ENCODE measurements at places on chromosomes 11 and 22.
A peak's percentile ranks its signal among the peaks of the same experiment; 100 is the strongest.

- DNase-seq: peak; percentile 22
Measured at GRCh38 chr11:2555891-2556290, 111.1 kb downstream of the KCNQ1 start.

- DNase-seq: no peak
Measured at GRCh38 chr11:74535371-74536160, 42.0 kb upstream of the LIPT2 start.

DNA sequence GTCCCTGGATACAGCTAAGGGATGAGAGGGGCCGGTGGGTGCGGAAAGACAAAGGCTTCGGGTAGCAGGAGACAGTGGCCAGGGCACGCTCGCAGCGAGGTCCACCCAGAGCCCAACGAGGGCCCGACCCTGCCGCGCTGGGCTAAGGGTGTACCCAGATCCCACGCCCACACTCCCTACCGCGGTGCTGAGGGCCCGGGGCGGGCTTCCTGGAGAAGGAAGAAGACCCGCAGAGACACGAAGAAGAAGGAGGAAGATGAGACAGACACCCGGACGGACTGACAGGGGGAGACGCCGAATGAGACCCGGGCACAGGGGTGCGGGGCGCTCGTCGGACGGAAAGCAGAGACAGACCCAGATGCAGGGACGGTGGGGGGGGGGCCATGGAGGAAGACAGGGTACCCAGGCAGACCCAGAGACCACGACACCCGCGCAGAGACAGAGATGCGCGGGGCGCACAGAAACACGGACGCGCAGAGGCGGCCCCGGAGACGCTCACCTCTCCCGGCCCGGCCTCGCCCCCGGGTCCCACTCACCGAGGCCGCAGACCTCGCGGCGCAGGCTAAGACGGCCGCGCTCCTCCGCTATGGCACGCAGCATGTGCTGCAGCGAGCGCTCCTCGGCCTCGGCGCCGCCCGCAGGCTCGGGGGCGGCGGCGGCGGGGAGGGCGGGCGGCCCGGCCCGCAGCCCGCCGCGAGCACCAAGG lies 437 bp downstream of the KIAA0930 start:
- DNase-seq: no peak

DNA sequence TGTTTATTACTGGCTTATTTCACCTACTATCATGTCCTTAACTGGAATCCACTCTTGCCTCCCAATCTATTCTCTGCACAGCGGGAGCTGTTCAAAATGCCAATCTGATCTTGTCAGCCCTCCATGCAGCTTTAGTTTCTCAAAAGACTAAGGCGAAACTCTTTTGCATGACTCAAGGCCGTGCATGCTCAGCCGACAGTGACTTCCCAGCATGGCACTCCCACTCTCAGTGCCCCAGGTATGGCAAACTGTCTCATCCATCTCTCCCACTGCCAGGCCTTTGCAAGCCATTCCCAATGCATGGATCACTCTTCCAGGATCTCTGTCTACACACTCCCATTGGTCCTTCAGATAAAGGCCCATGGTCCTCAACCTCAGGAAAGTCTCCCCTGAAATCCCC lies 245.9 kb downstream of the LARGE1 start:
- no peak for DNase-seq

GRCh38 chr22:25495285-25495684 lies 69.2 kb upstream of the GRK3 start:
- DNase-seq: no peak

GRCh38 chr11:21082853-21083252 lies 413.5 kb downstream of the NELL1 start:
- DNase-seq: no peak

GRCh38 chr22:28841111-28841510 lies 40.7 kb upstream of the XBP1 start:
- DNase-seq: no peak

GRCh38 chr22:28009272-28009827 lies 90.3 kb upstream of the PITPNB start:
- peak; percentile 77 for DNase-seq

- no peak for DNase-seq
Measured at GRCh38 chr11:133893381-133893780, 48.1 kb upstream of the SPATA19 start.

DNA sequence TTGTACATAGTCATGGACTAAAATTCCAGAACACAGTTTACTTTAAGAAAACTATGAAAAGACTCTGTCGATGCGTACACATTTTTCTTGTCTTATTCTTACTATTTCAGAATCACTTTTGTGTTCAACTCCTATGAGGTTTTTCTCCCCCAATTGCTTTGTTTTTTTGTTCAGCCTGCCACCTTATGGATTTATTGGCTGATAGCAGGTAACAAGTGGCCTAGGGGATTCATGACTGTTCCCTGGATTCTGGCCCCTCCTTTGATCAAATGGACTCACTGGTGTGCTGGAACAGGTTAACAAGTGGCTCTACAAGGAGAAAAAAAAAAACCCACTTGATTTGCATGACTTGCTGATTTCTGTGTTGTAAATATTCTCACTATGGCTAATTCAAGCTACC lies 10.6 kb downstream of the MMP20 start:
- DNase-seq: no peak

All from dorsolateral prefrontal cortex (tissue), 122 donors.